Activated effector memory CD4-positive, alpha-beta T cell treated with anti-CD3 and anti-CD28 coated beads, Interleukin-2, amount 50 U/mL, for 16 hours (primary cell): ENCODE measurements at places on chromosomes 13 and 19.
A peak's percentile ranks its signal among the peaks of the same experiment; 100 is the strongest.

DNA sequence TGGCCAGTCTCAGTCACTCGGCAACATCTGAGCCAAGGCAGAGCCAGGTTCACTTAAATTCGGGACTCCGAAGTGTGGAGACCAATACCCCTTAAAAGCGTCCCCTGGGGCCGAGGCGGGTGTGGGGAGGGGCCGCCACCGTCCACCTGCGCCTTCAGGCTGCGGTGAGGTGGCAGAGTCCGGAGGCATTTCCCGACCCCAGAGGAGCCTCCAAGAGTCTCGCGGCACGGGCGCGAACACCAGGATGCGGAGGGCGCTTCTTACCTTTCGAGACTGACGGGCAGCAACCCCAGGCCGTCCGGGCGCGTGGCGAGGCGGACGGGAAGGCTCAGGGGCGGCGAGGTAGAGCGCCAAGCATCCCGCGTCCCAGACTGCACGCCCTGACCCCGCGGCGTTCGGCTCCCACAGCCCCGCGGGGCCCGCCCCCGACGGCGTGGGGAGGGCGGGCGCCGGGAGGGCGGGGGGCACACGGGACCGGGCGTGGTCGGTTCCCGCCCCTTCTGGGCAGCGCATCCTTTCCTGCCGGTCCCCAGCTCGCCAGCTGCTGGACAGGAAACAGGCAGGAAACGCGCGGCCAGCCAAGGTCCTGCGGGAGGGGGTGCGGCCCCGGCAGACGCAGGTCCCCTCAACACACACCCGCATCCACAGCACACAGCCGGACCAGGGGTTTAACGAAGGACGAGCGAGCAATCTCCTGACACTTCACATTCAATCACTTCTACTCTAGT is at the start of gene THSD1:
THSD1 (minus strand) TSS at position 406 of the 728 bp plus-strand sequence. CDS start 3,572 bp downstream, outside the sequence.
- DNase-seq, result peak; percentile 63

GRCh38 chr13:112618501-112618900 is 30.5 kb upstream of the TUBGCP3 start:
- DNase-seq, result no peak

- DNase-seq, result no peak
Measured at GRCh38 chr19:18756896-18757295, 34.2 kb downstream of the COMP start.

- no peak for DNase-seq
Measured at GRCh38 chr13:74153316-74153715, 19.1 kb upstream of the KLF12 start.

DNA sequence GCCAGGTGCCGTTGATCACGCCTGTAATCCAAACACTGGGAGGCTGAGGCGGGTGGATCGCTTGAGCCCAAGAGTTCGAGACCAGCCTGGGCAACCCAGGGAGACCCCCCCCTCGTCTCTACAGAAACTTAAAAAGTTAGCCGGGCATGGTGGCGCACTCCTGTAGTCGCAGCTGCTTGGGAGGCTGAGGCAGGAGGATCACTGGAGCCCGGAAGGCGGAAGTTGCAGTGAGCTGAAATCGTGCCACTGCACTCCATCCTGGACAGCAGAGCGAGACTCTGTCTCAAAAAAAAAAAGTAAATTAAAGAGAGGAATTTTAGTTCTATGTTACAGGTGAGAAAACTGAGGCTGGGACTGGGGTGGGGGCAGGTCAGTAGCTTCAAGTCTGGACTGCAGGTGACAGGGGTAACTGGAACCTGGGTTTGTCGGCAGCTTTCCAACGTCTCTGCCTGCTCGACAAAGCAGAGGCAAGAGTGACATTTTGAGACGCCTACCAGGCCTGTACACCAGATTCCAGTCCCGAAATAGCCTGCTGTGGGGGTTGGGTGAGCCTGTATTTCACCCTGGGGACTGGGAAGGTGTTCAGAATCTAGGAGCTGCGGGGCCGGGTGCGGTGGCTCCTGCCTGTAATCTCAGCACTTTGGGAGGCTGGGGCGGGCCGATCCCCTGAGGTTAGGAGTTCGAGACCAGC is 1.2 kb downstream of the SELENOW start:
- no peak for DNase-seq
